ENCODE measurements at places on chromosomes 11 and 22. TPM values are rescaled to one million over a fixed set of nuclear protein-coding genes. Genes with fewer than 3 reads are reported as not detected.

DNAJB13 gene
- 0.25 TPM for total RNA-seq

IGLL1 gene
- not detected for total RNA-seq

WNT11 gene
- 6.4 TPM for total RNA-seq

PRG3 gene
- not detected for total RNA-seq

MS4A5 gene
- not detected for total RNA-seq

ARHGAP20 gene
- total RNA-seq: 52.4 TPM

PRDX5 gene
- 87.5 TPM for total RNA-seq

OR10G7 gene
- not detected for total RNA-seq

SYT8 gene
- not detected for total RNA-seq

NDUFS8 gene
- 34.7 TPM for total RNA-seq

SLC5A12 gene
- total RNA-seq: 0.25 TPM

CHRDL2 gene
- total RNA-seq: 0.25 TPM
